AG10803 (cell line): ENCODE measurements at places on chromosomes 3 and 15.

DNA sequence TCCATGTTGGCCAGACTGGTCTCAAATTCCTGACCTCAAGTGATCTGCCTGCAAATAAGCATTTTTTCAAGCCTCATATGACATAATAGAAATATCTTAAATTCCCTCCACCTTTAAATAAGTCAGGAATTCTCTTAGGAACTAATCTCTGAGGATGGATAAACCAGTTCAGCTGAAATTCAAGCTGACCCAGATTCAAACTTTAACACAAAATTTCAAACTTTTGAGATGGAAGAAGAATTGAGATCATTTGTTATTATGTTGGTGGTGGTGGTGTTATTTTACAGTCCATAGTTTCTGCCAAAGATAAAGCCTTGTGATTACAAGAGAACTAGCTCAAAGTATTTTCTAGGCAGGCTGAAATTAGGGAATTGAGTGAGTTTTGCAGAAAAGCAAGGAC, 85.5 kb downstream of the SSR3 start:
- DNase-seq, result peak; percentile 20

DNA sequence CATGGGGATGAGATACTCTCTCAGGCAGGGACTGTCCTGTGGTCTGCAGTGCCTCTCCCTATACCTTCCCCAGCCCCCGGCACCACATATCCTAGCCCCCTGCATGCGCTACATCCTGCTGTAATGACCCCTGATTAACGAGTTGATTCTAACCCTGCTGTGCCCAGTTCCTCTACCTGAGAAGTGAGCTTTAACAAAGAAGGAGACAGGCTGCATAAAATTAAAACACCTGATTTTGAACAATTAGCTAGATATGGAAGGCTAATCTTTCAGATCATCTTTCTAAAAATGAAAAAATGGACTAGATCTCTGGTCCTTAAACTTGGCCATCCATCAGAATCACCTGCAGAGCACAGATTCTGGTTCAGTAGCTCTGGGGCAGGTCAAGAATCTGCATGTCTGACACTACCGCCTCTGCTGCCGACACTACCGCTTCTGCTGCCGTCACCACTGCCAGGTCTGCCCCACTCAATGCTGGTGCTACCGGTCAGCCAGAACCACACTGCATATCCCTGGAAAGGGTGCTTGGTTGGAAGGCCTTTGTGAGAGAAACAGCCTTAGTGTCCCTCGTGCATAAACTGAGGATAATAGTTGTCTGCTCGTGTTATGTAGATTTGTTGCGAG, 33.6 kb upstream of the ZBTB38 start:
- DNase-seq, result no peak

DNA sequence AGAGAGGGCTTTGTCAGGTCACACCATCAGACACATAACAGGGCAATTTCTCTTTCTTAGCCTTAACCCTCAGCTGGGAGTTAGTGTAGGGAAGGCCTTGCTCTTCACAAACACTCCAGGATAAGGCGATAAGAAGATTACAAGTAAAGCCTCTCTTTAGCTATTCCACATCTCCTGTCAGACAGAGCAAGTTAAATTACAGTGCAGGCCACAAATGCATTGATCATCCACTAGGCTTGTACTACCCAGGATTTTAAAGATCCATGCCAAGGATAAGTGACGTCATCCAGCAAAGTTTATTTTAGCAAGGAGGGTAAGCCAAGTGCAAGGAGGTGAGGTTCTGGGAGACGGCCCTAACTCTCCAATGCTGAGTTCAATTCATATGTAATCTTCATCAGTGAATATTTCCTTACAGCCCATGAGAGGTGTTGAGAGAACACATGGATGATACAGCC, 890.6 kb upstream of the NR2F2 start:
- DNase-seq, result no peak

GRCh38 chr3:177930771-177931170, 605.5 kb upstream of the KCNMB2 start:
- peak; percentile 17 for DNase-seq

- DNase-seq, result no peak
These were observed 53.1 kb downstream of the LYZL4 start for GRCh38 chr3:42357335-42357734.

- no peak for DNase-seq
These were observed 54.8 kb downstream of the ZNF609 start for GRCh38 chr15:64515196-64515595.

GRCh38 chr3:35241236-35241635, 398.1 kb upstream of the ARPP21 start:
- no peak for DNase-seq

DNA sequence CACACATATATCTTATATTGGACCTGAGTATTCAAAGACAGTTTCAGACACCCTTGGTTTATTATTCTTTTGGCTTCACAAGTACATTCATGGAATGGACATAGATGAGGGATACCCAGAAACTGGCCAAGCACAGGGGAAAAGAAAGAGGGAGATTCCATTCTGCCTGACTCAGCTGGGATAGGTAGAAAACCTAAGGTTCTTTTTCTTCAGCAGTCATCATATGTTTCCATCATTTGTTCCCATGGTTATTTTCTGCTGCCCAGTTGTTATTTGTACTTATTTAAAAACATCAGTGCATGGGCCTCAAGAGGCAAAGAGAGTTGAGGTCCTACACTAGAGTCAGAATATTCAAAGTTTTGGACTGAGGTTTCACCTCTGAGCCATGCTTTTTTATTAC, 91.8 kb downstream of the FILIP1L start:
- DNase-seq, result no peak

- DNase-seq, result no peak
These were observed 546.9 kb upstream of the CCDC54 start for GRCh38 chr3:106830334-106830733.

DNA sequence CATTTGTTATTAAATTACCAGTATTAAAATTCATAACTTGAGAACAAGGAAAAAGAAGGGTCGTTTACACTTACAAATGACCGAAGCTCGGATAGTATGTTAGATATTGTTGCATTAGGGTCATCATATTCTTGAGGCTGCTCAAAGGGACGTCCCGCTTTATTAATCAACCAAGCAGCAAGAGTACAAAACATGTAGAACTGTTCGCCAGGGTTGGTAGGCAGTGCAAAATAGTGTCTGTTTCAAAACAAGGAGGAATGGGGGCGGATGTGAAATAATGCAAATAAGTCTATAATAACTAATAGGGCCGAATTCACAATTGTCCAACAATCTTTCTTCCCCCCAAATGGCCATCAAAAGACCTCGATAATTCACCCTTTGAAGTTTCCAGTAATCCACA, 2.9 kb downstream of the IFT57 start:
- no peak for DNase-seq

DNA sequence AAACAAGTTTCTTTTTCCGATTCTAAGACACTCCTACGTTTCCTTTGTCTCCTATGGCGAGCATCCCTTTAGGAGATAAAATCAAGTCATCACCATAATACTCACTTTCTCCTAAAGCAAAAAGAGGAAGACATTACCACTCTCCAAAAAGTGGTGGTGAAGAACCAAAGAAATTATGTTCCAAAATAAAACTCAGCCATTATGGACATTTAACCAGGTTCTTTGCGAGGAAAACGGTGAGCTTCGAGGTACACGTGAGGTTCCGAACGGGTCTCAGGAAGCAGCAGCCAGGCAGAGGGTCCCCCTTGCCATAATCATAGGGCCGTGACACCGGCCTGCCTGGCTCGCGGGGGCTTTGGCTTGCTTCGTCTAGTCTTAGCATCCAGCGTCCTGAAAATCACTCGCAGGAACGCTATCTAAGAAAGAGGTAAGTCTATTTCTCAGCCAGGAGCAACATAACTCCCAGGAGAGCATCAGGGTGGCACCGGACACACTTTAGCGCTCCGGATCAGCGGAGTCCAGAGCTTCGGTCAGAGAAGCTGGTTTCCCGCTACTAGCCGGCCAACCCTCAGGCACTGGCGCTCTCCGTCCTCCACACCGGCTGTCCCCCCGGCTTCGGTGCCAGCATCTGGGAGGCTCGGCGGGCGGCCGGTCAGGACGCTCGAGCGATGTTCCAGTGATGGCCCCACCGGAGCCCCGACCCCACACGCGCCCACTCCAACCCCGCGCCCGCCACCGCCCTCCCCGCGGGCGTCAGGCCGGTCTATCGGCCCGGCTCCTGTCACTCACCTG, 581 bp downstream of the IP6K1 start:
- peak; percentile 23 for DNase-seq

DNA sequence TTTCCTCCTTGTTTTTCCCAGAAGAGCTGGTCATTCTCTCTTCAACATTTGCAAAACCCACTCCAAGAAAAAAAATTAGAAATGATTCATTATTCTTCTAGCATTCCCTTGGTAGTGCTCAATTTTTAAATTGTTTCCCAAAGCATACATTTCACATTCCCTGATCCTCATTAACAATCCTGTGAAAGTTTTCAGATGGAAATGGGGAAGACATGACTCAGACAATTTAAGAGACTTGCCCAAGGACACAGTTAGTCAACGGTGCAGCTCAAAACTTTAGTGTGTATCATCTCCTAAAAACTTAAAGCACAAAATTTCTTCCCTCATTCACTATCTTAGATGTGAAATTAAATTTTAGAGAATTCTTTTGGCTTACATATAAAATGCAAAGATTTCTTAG, 17.1 kb upstream of the ABI3BP start:
- peak; percentile 95 for DNase-seq

- DNase-seq, result no peak
These were observed 19.1 kb downstream of the ZNF710 start for GRCh38 chr15:90020021-90020735.

GRCh38 chr3:55246033-55246432, 241.1 kb downstream of the WNT5A start:
- DNase-seq, result no peak

DNA sequence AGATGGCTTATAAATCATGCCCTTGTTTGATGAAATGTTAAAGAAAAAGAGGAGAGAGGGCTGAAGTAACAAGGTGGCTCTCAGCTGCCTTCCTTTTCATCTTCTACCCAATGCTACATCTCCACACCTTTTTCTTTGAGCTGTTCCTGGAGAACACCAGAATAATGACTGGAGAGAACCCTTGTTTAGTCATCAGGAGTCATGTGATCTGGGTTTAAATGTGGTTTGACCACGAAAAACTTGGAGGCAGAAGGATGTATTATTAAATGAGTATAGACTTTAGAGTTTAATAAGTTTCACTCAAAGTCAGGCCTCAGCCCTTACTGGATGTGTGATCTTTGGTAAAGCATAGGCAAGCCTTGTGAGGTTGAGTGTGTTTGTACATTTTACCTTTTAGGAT, 230.3 kb upstream of the TBL1XR1 start:
- peak; percentile 56 for DNase-seq
